NCI-H82 (cell line): ENCODE measurements at places on chromosomes 3 and 15.
A peak's percentile ranks its signal among the peaks of the same experiment; 100 is the strongest.

- DNase-seq, result peak; percentile 80
These were observed 4.6 kb downstream of the GLCE start for GRCh38 chr15:69164807-69165636.

GRCh38 chr15:85727068-85727467 lies 67.7 kb downstream of the KLHL25 start:
- DNase-seq, result no peak

GRCh38 chr3:108051005-108051404 lies 39.8 kb downstream of the CD47 start:
- no peak for DNase-seq

GRCh38 chr3:174440253-174440701 lies 418.9 kb upstream of the NAALADL2 start:
- DNase-seq, result peak; percentile 52

DNA sequence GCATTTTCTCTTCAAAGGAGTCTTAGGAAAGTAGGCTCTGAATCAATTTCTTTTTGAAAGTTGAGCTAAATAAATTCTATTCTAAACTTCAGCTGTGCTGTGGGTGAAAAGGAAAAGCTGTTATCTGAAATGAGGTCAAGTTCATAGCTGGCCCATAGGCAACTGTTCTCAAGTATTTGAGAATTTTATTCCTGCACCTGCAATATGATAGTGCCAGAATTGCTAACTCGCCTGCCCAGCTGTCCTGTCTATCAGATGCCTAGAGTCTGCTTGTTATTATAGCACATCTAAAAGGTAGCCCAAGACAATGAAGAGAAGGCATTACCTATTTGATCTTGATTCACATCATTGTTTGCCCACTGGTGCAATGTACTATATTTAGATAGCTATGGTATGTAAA lies 798.7 kb downstream of the DIPK2A start:
- DNase-seq, result no peak

DNA sequence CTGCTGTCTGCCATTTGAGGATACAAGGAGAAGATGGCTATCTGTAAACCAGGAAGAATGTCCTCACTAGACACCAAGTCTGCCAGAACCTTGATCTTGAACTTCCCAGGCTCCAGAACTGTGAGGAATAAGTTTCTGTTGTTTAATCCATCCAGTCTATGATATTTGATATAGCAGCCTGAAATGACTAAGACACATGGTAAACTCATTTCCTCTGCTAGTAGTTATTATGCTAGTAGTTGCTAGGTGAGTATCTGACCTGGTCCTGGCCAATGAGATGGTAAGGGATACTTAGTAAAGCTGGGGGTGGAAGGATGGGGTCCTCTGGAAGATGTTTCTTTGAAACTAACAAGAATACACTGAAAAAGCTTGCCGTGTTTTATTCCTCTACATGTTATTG lies 280.7 kb upstream of the ARHGEF26 start:
- DNase-seq, result no peak

DNA sequence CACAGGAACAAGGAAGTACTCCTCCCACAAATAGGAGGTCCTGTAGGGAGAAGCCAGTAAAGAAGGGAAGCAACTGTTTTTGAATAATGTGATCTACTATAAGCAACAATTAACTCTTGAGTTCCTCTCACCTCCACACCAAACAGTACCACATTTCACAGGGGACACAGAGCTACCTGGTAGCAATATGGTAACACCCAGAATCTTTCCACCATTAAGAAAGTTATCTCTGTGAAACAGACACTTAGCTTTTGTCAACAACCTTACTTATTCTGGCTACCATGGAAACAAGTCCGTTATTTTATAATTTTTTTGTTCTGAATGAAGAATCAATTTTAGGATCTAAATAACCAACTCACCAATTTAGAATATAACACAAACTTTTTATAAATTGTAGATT lies 49.5 kb downstream of the TBL1XR1 start:
- DNase-seq, result no peak

- DNase-seq, result no peak
These were observed 22.9 kb upstream of the CFAP20DC start for GRCh38 chr3:59072681-59073080.

DNA sequence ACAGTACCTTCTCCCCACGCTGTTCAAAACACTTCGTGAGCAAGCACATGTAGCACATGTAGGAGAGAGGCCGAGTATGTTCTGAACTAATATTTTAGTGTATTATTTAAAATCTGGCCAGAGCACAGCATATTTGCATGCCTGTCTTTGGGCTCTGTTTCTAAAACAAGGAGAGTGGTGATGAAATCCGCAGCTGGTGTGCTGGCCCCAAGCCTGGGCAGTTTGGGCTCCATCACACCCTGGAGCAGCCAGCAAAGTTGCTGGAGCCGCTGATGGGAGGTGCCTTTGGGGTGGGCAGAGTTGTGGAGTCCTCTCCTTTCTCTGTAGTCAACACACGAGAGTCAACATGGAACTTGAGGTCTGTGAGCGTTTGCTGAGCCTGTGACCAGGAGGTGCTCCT lies 116.6 kb downstream of the SLCO3A1 start:
- DNase-seq, result no peak

DNA sequence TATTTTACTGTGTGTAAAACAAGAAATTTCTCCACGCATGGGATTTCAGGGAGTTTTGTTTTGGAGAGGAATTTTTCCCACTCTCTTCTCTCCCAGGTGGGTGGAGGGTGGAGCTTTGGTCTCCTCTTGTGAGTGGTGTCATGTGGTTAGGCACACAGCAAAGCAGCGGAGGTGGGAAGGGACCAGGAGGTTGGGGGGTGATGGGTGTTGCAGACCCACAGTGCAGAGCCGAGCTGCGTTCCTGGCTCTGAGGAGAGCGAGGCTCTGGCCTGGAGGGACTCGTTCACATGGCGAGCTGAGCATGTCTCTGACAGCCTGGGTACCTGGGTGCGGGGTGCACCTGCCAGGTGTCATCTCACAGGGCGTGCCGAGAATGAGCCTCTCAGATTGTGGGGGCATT lies 87.8 kb downstream of the RYR3 start:
- no peak for DNase-seq

- no peak for DNase-seq
These were observed 28.6 kb downstream of the ITGA11 start for GRCh38 chr15:68403161-68403941.

- no peak for DNase-seq
These were observed 6.7 kb downstream of the KNSTRN start for GRCh38 chr15:40388941-40389823.

GRCh38 chr3:46065294-46065705 lies 38.0 kb upstream of the XCR1 start:
- DNase-seq, result peak; percentile 10

GRCh38 chr3:114863848-114864247 lies 283.2 kb downstream of the ZBTB20 start:
- no peak for DNase-seq

DNA sequence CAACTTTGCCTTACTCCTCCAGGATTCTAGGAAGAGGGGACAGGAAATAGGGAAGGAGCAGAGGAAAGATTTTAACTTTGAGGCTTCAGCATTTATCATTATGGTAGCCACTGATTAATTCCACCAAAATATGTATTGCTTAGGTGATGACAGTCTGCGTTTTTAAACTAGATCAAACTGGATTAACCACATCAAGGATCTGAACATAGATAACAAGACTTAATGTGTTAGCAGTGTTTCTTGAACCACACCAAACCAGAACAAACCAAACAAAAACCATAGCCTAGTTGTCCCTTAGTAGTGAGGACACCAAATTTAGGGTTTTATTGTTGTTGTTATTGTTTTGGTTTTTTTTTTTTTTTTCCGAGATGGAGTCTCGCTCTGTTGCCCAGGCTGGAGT lies 113.5 kb upstream of the LMOD3 start:
- no peak for DNase-seq

DNA sequence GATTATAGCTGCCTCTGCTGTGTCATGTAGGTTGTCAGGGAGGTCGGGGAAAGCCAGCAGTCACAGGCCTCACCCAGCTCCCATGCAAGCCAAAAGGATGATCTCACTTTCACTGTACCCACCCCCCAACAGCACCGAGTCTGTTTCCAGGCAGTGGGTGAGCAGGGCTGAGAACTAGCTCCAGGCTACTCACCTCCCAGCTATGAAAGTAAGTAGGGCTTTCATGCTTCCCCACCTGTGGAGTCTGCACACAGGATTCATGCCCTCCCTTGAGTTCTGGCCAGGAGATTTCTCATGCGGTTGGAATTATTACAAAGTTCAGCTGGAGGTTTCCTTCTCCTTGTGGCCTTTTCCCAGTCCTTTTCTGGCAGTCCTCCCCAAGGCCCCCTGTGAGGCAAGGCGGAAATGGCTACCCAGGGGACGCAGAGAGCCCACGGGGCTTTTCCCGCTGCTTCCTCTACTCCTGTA lies 356.2 kb downstream of the SV2B start:
- DNase-seq, result no peak

DNA sequence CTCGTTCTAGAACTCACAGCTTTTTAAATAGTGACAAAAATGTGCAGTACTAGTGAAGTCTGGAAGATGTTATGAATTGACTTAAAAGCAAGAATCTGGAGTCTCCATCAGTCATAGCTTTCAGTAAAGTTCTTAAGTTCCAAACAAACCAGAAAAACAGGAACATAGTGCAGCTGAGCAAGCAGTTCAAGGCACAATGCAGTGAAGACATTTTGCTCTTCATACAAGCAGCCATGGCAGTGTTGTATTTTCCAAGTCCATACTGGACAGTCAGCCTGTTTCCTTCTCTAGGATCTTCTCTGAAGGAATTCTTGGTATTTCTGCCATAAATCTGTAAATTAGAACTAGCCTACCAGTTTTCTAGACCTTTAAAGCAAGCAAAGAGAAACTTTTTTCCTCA lies 90.5 kb downstream of the LRRC28 start:
- DNase-seq, result no peak

DNA sequence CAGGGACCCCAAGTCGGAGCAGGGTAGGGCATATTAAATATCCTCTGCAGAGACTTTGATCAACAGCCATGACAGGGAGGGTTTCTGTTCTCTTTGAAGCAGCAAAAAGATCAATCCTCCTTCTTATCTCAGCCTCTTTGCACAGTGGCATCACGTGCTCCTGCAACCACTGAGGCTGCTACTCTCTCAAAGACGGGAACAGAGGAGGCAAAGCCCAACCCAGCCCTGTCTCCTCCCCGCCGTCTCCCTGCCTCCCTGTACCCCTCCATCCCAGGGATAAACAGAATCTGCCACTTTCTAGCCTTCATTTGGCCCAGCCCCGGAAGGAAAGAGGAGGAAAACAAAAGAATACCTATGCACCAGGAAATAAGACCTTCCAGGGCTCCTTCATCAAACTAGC lies 7.5 kb upstream of the TBC1D21 start:
- DNase-seq, result no peak

- peak; percentile 54 for DNase-seq
These were observed 185.3 kb upstream of the FEZF2 start for GRCh38 chr3:62558549-62559112.

DNA sequence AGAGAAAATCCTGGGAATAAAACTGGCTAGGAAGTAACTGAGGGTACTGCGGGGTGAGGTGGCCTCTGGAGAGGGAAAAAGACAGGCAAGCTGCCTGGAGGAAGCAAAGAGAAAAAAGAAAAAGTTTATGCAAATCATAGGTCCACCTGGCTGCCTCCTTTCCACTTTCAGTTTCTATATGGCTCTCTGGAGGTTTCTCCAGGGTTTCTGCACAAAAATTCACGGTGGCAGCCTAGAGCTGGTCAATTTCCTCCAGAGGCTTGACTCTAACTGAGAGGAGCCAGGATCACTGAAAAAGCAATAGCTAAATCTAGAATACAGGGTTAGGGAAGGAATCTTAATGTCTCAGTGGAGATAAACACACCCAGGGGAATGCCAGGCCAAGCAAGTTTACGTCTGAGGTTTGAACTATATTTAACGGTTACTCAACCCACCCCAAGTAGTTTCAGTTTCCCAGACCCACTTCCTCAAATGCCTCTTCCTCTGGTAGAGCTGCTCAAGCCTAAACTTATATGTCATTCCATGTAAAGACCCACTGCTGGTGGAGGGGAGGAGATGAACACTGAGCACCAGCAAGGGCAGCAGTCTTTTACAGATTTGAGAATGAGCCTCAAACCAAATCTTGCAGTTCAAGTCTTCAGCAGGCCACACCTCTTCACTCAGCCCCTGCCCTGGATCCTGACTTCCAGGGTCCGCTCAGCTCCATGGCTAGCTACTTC lies 5.7 kb downstream of the LYSMD2 start:
- DNase-seq, result no peak

GRCh38 chr15:75061272-75061671 lies 37.9 kb downstream of the PPCDC start:
- DNase-seq, result no peak

DNA sequence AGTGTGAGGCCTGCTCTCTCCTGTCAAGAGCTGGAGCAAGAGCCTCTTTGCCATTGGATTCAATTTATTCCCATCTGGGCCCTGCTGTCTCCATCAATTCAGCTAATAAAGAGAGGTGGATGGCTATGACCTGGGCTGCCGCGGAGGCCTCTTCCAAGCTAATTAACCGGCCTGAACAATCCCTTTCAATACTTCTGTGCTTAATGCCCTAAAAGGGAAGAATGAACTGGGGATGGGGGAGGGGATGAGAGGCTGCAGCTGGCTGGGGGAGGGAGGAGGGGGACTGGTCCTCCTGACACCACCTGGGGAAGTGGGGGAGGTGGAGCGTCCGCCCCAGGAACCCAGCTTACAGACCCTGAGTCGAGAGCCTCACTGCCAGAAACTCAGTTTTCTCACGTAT lies 33.4 kb upstream of the PRR23E start:
- peak; percentile 99 for DNase-seq

- DNase-seq, result no peak
These were observed 16.7 kb downstream of the DCBLD2 start for GRCh38 chr3:98884675-98885371.

- DNase-seq, result no peak
These were observed 27.7 kb downstream of the FAH start for GRCh38 chr15:80180468-80180867.

DNA sequence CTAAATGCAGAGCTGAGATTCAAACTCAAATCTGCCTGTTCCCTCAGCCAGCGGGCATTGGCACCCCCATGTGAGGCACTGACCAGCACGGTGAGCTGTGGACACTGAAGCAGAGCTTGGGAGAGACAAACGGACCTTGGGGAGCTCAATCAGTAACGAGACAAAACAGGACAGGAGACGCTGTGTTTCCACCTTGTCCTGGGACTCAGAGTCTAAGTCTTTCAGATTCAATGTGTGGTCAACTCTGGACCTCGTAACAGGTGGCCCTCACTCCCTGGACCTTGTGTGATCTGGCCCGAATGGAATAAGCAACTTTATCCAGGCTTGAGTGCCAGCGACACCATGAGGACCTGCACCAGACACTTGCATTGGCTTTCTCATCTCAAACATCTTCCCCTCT lies 232.5 kb downstream of the UACA start:
- no peak for DNase-seq

- DNase-seq, result peak; percentile 40
These were observed 24.3 kb downstream of the FILIP1L start for GRCh38 chr3:100089812-100090668.

GRCh38 chr3:72614394-72615074 lies 233.7 kb downstream of the SHQ1 start:
- DNase-seq, result no peak

GRCh38 chr3:75262661-75263060 lies 401.5 kb upstream of the FRG2C start:
- DNase-seq, result no peak
